Naive thymus-derived CD4-positive, alpha-beta T cell (primary cell): ENCODE measurements at places on chromosomes 5 and 9. TPM values are rescaled to one million over a fixed set of nuclear protein-coding genes. Genes with fewer than 3 reads are reported as not detected.

GRCh38 chr9:34994260-34994899, 4.8 kb downstream of the DNAJB5 start:
- DNase-seq: no peak

DNA sequence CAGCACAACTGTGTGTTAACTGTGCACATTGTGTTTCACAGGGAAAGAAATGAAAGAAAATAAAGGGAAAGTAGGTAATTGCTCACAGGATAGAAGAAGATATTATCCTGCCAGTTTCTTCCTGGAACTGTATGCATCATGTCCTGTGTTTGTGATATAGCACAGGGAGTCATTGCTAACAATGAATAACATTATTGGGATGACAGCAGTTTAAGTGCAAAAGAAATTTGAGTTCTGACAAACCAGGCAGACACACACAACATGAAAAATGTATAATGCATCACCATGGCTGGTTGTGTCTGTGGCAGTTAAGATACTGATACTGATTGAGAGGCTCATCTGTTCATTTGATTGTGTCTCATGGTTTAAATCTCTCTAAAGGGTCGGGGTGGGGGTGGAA, 145.4 kb downstream of the SPATA31D1 start:
- no peak for DNase-seq

DNA sequence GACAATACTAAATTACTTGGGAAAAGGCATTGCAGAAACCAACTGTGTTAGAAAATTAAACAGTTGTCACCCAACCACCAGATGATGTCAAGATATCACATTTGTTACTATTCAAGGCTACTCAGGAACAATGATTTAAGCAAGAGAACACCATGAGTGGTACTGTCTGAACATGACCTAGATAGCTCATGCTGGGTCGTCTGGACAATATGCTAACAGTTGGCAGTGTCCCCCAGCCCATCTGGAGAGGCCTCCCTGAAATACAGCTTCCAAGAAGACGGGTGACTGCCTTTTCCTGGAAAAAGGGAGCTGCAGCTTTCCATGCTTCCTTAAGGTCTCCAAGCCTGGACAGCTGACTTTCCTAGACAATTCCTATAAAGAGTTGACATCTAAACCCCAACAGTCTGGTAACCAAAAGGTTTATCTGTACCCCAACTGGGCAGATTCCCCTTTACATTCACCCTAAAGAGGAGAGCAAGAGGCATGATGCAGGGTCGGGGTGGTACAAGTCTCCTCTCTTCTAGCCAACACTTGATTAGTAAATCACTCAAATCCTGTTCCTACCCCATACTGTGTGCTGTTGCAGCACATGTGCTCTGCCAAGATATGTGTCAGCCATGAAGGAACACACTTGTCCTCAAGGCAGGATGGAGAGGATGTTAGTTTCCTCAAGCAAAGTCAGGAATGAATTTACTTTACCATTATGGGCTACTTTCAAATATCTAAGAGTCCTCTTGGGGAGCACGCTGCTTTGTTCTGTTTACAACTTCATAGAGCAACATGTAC, 433.0 kb downstream of the PDE4D start:
- no peak for DNase-seq

DNA sequence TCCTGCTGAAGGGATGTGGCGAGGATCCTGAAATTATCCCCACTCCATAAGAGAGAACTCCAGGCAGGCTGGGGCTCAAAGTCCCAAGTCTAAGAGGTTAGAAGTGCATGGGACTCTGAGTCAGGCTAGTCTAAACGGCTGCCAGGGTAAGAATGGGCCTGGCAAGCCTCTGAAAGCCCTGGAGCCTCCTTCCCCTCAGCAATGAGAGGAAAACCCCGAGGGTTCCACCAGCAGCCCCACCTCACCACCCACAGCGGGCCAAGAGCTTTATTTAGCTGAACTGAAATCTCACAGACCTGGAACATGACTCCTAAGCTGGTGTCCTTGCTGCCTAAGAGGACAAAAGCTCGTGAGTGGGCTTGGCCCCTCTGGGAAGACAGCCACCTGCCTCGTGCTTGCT, 135.5 kb downstream of the SEC61B start:
- DNase-seq: no peak

DNA sequence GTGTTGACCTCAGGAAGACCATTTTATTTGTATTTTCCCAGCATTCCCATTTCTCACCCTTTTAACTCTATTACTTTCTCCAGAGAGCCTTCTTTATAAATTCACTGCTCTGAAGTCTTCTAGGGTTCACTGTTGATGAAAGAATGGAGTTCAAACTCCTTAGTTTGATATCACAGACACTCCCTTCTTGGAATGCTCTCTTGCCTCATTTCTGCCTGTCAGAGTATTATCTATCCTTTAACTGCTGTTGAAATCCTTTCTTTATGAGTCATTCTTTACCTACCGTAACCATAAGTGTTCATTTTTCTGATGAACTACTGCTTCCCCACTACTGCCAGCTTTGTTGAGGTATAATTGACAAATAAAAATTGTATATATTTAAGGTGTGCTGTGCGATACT, 4.3 kb downstream of the RIC1 start:
- no peak for DNase-seq

DNA sequence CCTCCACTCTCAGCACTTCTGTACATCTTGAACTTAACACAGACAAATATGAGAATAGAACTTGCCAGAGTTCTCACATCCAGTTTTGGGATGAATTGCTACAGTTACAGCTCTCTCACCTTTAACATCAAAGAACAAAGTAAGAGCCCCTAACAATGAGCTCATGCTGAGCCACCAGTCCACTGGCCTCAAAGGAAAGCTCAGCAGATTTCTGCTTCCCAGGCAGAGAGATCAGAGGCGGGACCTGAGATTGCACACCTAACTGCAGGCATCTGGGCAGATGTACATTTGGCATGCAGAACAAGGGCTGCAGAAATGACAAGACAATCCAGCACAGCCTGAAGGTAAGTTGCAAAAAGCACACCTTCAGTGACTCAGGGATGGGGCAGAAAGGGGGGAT, 300.9 kb downstream of the MRPS30 start:
- no peak for DNase-seq

GRCh38 chr5:95953021-95953702, 8.5 kb downstream of the ELL2 start:
- no peak for DNase-seq

Gene NDST1
- 0.69 TPM for polyA plus RNA-seq

Gene HSPB3
- not detected for polyA plus RNA-seq

Gene SERF1A
- polyA plus RNA-seq: 5.9 TPM

Gene NMUR2
- polyA plus RNA-seq: not detected
